ENCODE measurements at places on chromosomes 5 and 9.
A peak's percentile ranks its signal among the peaks of the same experiment; 100 is the strongest.

GRCh38 chr9:108087781-108088180 is 598.2 kb upstream of the KLF4 start:
- peak; percentile 46 for DNase-seq

- DNase-seq: no peak
These were observed 194.4 kb downstream of the ARRDC3 start for GRCh38 chr5:91188755-91189154.

- peak; percentile 86 for DNase-seq
These were observed 143.6 kb downstream of the LHFPL2 start for GRCh38 chr5:78504704-78505677.

- DNase-seq: no peak
These were observed 125.4 kb upstream of the FAM120A start for GRCh38 chr9:93326056-93326455.

DNA sequence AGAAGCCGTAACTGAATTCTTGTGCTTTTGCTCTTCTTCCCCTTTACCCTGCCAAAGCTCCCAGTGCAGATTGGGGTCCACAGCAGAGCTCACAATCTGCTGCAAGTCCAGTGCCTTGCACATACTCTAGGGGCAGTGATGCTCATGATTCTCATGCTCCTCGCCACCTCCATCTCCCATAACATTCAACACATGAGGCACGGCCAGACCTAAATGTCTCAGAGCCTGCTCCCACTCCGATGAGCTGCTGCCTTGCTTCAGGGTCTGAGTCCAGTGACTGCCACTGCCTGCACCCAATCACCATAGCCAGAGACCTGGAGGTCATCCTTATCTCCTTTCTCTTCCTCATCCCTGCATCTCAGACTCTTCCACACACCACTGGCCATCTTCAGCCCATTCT is 10.5 kb downstream of the CSF1R start:
- no peak for DNase-seq

- DNase-seq: no peak
These were observed 19.2 kb downstream of the SIL1 start for GRCh38 chr5:139178935-139179334.

DNA sequence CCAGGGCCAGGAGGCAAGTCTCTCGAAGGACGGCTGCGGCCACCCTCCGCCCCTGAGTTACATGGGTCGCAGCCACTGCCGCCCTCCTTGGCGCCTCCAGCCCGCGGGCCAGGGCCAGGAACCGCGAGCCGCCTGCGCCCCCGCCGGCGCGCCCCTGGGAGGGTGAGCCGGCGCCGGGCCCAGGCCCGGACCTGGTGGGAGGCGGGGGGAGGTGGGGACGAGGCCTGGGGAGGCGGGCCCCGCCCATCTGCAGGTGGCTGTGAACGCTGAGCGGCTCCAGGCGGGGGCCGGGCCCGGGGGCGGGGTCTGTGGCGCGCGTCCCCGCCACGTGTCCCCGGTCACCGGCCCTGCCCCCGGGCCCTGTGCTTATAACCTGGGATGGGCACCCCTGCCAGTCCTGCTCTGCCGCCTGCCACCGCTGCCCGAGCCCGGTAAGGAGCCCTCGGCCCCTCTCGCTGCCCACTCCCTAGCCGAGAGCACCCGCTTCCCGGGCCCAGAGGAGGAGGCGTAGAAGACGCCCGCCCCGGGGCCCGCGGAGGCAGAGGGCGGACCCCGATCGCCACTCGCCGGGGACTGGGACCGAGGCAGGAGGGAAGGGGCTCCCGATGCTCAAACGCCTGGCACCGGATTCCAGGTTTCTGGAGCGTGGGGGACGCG is at the start of gene ASS1:
TSS of gene ASS1 (plus strand) at position 397 of the 657 bp plus-strand sequence. CDS start 7,268 bp downstream, outside the sequence.
- peak; percentile 66 for DNase-seq

- no peak for DNase-seq
These were observed 19.9 kb upstream of the PLPP1 start for GRCh38 chr5:55554585-55555202.

DNA sequence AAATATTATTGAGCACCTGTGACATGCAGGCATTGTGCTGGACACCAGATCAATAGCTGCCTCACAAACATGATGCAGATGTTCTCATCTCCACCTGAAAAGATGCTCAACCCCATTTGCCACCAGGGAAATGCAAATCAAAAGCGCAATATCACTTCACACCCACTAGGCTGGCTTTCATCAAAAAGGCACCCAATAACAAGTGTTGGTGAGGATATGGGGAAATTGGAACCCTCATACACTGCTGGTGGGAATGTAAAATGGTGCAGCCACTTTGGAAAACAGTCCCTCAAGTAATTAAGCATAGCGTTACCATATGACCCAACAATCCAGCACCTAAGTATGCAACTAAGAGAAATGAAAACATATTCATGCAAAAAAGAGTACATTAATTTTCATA is 24.7 kb downstream of the FGF1 start:
- DNase-seq: no peak

DNA sequence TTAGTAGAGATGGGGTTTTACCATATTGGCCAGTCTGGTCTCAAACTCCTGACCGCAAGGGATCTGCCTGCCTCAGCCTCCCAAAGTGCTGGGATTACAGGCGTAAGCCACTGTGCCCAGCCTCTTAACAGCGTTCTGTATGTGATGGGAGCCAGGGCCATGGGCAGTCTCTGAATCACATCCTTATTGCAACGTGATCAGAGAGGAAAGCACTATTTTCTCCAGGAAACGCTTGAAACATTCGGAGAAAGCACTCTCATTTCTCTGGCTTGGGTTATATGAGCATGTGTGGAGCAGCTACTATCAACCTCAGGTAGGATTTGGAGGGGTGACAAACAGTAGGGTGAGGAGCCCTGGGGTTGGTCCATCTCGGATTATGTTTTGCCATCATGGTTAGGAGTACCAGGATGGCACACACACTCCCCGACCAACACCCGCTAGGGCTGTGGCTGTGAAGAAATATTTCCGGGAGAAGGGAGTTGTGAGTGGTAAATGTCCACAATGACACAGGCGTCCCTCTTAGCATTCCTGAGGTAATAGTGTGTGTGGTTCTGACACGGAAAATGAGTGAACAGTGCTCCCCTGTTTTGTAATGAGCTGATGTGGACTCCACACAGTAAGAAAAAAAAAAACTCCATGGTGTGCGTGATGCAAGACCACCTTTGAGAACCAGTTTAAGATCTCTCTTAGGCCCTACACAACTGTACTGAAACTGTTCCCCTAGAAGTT is 406.2 kb upstream of the ZNF608 start:
- DNase-seq: no peak

GRCh38 chr5:141412854-141413539 is at the start of gene PCDHGA10:
PCDHGA10 (plus strand) TSS chr5:141412987; CDS start chr5:141413176, 189 bp downstream.
- DNase-seq: no peak

DNA sequence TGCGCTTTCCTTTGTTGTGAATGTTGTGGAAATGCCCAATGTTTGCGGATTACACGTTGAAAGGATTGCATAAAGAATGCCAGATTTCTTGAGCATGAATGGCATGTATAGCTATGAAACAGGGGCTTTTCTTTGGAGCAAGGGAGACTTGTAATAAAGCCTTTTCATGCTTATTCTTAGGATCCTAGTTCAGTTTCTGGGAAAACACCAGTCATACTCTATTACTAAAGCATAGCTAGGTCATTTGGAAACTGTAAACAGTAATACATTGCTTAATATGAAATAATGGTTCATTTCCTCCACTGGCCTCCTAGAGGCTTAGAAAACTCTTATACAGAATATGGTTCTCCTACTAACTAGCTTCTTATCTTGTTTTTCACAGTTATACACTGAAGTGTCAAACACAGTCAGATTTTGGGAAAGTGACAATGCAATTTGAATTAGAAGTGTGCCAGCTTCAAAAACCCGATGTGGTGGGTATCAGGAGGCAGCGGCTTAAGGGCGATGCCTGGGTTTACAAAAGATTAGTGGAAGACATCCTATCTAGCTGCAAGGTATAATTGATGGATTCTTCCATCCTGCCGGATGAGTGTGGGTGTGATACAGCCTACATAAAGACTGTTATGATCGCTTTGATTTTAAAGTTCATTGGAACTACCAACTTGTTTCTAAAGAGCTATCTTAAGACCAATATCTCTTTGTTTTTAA is 104.2 kb downstream of the MELK start:
- no peak for DNase-seq

DNA sequence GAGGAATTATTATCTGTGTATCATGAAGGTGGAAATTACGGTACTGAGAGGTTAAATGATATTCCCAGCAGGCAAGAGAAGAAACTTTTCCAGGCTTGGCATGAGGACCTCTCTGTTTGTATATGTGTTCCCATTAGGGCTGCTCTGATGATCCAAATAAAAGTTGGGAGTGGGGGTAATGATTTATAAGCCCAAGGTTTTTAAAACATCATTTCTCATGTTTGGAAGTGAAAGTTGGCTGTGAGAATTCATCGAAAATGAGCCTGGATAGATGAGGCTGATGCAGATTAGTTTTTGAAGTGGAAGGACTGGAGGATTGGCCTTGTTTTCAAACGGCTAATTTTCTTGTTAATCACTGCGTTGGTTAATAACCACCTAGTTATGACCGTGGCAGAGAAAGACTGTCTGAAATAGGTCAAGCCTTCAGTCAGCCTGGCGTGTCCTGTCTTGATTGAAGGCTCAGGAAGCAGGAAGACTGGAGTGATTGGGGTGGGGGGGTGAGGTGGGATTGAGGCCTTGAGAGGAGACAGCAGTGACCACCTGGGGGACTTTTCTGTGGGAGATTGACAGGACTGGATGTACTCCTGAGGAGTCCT is 391.0 kb upstream of the WWC1 start:
- DNase-seq: no peak

DNA sequence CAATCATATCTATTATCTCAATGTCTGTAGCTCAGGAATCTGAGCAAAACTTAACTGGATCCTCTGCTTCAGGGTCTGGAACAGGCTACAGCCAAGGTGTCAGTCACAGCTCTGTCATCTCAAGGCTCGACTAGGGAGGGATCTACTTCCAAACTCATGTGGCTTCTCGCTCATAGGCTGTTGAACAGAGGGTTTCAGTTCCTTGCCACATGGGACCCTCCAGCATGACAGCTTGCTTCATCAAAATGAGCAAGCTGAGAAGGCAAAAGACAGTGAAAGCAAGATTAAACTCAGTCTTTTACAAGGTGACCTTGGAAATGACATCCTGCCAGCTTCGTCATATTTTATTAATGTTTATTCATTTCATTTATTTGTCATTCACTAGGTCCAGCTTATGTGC is 111.7 kb downstream of the GADD45G start:
- no peak for DNase-seq

- no peak for DNase-seq
These were observed 108.8 kb downstream of the PRKACG start for GRCh38 chr9:68905129-68905528.

- DNase-seq: no peak
These were observed 36.1 kb downstream of the EXOC3 start for GRCh38 chr5:478982-479535.

GRCh38 chr5:128259607-128260021 is 176.0 kb downstream of the SLC12A2 start:
- no peak for DNase-seq

GRCh38 chr9:75960551-75960950 is 70.1 kb downstream of the PCSK5 start:
- no peak for DNase-seq

DNA sequence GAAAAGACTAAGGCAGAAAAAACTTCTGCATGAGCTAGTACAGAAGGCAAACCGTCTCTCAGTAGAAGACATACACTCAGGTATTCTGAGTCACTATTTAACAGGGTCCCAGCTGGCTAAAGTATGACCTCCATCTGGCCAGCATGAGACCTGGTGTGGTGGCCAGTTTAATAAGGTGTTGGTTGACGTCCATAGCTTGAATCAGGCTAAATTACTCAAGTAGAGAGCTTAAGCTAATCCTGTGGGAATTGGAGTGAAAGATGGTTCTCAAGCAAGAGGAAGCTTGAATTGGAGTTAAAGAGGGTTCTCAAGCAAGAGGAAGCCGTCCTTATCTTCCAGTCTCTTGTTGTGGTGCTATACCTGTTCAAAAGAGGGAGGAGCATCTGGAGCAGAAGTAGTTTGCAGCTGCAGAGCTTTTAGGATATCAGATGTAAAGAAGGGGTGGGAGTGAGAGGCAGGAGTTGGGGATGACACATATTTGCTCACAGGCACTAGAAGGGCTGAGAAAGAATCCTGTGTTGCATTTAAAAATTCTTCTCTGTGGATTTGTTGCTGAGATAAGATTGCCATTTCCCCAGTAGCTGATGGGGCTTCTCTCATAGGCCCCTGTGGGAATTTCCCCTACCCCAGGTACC is 136.1 kb upstream of the RUSC2 start:
- no peak for DNase-seq

- DNase-seq: no peak
These were observed 23.2 kb downstream of the MTAP start for GRCh38 chr9:21825637-21826036.

- DNase-seq: no peak
These were observed 41.2 kb downstream of the FREM1 start for GRCh38 chr9:14868772-14869583.

- DNase-seq: no peak
These were observed 57.3 kb upstream of the LRRC70 start for GRCh38 chr5:62521319-62521718.

DNA sequence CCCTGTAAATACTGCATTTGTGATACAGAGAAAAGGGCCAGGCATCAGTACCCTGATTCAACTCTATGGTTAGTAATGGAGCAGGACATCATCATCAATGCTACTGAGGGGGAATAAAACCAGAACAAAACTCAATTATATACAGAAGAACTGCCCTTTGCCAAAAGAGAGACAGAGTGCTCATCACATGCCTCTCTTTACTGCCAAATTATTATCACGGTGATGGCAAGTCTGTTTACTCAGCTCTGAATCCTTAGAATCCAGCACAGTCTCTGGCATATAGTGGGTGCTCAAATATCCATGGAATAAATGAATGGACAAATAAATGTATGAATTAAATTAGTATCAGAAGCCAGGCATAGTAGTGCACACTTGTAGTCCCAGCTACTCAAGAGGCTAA is 130.2 kb downstream of the TTC39B start:
- no peak for DNase-seq

Data from breast epithelium (tissue), 4 donors.